ENCODE measurements at places on chromosomes 1 and 21. TPM values are rescaled to one million over a fixed set of nuclear protein-coding genes. Genes with fewer than 3 reads are reported as not detected.

C1orf210 gene
- 39.0 TPM for total RNA-seq

ZBTB8B gene
- not detected for total RNA-seq

PGBD5 gene
- total RNA-seq, result not detected

UBL4B gene
- total RNA-seq, result not detected

CHRM3 gene
- 8.8 TPM for total RNA-seq

RPTN gene
- not detected for total RNA-seq

C8A gene
- not detected for total RNA-seq

PKP1 gene
- total RNA-seq, result 0.43 TPM

KCNJ15 gene
- not detected for total RNA-seq

MIER1 gene
- 10.8 TPM for total RNA-seq

FMO1 gene
- total RNA-seq, result not detected

WRAP73 gene
- 66.7 TPM for total RNA-seq

IKBKE gene
- total RNA-seq, result 12.0 TPM

CRYAA gene
- not detected for total RNA-seq

VHLL gene
- not detected for total RNA-seq

TTLL10 gene
- total RNA-seq, result 6.6 TPM

NUP210L gene
- total RNA-seq, result not detected

IL20 gene
- not detected for total RNA-seq

PTPN22 gene
- total RNA-seq, result not detected

SYCP1 gene
- not detected for total RNA-seq

S100A1 gene
- 0.15 TPM for total RNA-seq

CD5L gene
- total RNA-seq, result not detected

PLCH2 gene
- total RNA-seq, result 3.1 TPM

TINAGL1 gene
- 596 TPM for total RNA-seq

TTC24 gene
- not detected for total RNA-seq

ST6GALNAC3 gene
- total RNA-seq, result not detected

CR1L gene
- total RNA-seq, result not detected

HHAT gene
- 0.46 TPM for total RNA-seq

DNALI1 gene
- total RNA-seq, result 0.23 TPM

NR5A2 gene
- 1.9 TPM for total RNA-seq

SLC37A1 gene
- 102 TPM for total RNA-seq

KPRP gene
- not detected for total RNA-seq

TTC13 gene
- 15.0 TPM for total RNA-seq

TEKT2 gene
- not detected for total RNA-seq

TSTD1 gene
- total RNA-seq, result 139 TPM

DNAJC11 gene
- total RNA-seq, result 48.2 TPM

SRM gene
- 70.7 TPM for total RNA-seq

SPRR1B gene
- 1.9 TPM for total RNA-seq

GPR3 gene
- total RNA-seq, result 2.6 TPM

C1QC gene
- total RNA-seq, result not detected

C1orf185 gene
- not detected for total RNA-seq

NCAM2 gene
- not detected for total RNA-seq

ASCL5 gene
- total RNA-seq, result not detected

RSPO1 gene
- not detected for total RNA-seq

TSSK3 gene
- 1.8 TPM for total RNA-seq

ANGPTL3 gene
- total RNA-seq, result not detected

TNFRSF14 gene
- 77.4 TPM for total RNA-seq

WDR64 gene
- total RNA-seq, result not detected

DVL1 gene
- total RNA-seq, result 246 TPM

TTC22 gene
- 27.6 TPM for total RNA-seq

TNNI3K gene
- not detected for total RNA-seq

HUNK gene
- total RNA-seq, result not detected

NEXN gene
- not detected for total RNA-seq

SPRR3 gene
- 0.20 TPM for total RNA-seq

OXCT2 gene
- 3.4 TPM for total RNA-seq

CCDC17 gene
- 1.3 TPM for total RNA-seq

TMEM82 gene
- total RNA-seq, result not detected

Data from HT-29 (cell line).